K562 (cell line): ENCODE measurements at places on chromosomes 7 and 10. TPM values are rescaled to one million over a fixed set of nuclear protein-coding genes. Genes with fewer than 3 reads are reported as not detected.

- DNase-seq = no peak
Observed at GRCh38 chr10:29880856-29881255, 178.5 kb downstream of the JCAD start.

CCZ1B gene
- total RNA-seq = 34.0 and 34.8 TPM in 2 replicates

GRCh38 chr7:123573896-123574467, 16.4 kb upstream of the NDUFA5 start:
- no peak for DNase-seq

CNTNAP2 gene
- total RNA-seq = 0.11 and 0.62 TPM in 2 replicates

PALS2 gene
- total RNA-seq = 30.4 and 35.0 TPM in 2 replicates

MRLN gene
- total RNA-seq = not detected in 2 replicates

- no peak for DNase-seq
Observed at GRCh38 chr10:91117505-91117904, 103.0 kb upstream of the PCGF5 start.
